ENCODE measurements at places on chromosomes 2 and 18. TPM values are rescaled to one million over a fixed set of nuclear protein-coding genes. Genes with fewer than 3 reads are reported as not detected.

Gene SH3RF3
- not detected for polyA plus RNA-seq

Gene NDC80
- polyA plus RNA-seq, result 2.7 TPM

Gene RAB6C
- polyA plus RNA-seq, result not detected

Gene PRSS56
- not detected for polyA plus RNA-seq

Gene POTEF
- polyA plus RNA-seq, result not detected

Gene C2orf15
- 2.4 TPM for polyA plus RNA-seq

Gene PHLPP1
- polyA plus RNA-seq, result not detected

Gene CRYGC
- not detected for polyA plus RNA-seq

Gene CKAP2L
- polyA plus RNA-seq, result 0.08 TPM

Gene KIF5C
- not detected for polyA plus RNA-seq

Gene SAG
- not detected for polyA plus RNA-seq

Gene TXNDC2
- polyA plus RNA-seq, result not detected

Gene GPR45
- polyA plus RNA-seq, result not detected

Gene GPN1
- 92.1 TPM for polyA plus RNA-seq

Gene NEU2
- polyA plus RNA-seq, result not detected

DNA sequence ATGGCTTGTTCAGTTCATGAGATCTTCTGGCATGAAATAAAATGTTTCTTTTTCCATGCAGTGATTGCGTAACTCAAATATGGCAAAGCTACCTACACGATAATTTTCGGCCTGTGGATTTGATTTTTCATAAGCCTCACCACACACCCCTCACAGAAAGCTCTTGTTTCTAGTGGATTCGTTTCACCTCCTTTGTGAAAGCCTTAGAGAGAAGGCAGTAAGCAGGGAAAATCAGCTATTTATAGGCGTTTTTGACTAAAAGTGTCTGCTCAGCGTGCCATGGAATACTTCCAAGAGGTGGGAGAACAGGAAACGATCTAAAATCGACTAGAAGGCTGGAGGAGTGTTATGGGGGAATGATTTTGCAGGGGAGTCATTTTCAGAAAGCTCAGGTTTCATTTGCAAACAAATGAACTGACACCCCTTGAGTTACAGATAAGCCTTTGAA lies 417.9 kb downstream of the TGIF1 start:
- DNase-seq, result no peak

GRCh38 chr2:72961853-72962468 lies 44.6 kb downstream of the EMX1 start:
- DNase-seq, result no peak

DNA sequence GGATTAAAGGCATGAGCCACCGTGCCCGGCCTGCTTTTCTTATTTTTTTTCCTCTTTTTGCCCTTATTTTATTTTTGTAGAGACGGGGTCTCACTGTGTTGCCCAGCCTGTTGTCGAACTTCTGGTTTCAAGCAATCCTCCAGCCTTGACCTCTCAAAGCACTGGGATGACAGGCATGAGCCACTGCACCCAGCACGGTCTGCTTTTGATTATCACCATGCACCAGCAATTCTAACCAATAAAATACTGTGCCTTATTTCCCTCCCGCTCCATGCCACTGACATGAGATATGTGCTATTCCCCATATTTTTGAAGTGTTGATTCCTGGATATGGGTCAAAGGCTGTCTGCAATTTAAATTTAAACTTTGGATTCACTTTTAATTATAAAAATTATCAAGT lies 42.9 kb downstream of the ACYP2 start:
- no peak for DNase-seq

- DNase-seq, result no peak
Measured at GRCh38 chr2:106185475-106186184, 8.5 kb downstream of the UXS1 start.

- no peak for DNase-seq
Measured at GRCh38 chr2:42754776-42755140, 9.2 kb downstream of the OXER1 start.

- DNase-seq, result no peak
Measured at GRCh38 chr2:95307036-95307435, 9.9 kb downstream of the KCNIP3 start.

DNA sequence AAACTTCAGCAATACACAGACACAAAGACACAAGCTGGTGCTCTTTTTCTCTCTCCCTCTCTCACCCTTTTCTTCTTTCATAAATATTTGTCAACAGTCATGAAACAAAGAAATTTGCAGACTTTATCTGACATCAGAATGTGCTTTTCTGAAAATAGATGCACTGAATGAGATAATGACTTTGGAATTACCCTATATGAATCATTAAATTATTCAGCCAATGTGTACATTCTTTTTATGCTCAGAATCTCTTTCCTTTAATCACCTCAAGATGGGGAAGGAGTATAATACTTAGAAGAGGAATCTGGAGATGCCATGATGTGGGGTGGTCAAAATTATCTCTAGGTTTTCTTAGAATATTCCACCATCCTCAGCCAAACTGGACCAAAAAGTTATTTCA lies 289.9 kb downstream of the LRRTM1 start:
- no peak for DNase-seq

- DNase-seq, result no peak
Measured at GRCh38 chr18:50492097-50492496, 67.8 kb upstream of the MAPK4 start.

DNA sequence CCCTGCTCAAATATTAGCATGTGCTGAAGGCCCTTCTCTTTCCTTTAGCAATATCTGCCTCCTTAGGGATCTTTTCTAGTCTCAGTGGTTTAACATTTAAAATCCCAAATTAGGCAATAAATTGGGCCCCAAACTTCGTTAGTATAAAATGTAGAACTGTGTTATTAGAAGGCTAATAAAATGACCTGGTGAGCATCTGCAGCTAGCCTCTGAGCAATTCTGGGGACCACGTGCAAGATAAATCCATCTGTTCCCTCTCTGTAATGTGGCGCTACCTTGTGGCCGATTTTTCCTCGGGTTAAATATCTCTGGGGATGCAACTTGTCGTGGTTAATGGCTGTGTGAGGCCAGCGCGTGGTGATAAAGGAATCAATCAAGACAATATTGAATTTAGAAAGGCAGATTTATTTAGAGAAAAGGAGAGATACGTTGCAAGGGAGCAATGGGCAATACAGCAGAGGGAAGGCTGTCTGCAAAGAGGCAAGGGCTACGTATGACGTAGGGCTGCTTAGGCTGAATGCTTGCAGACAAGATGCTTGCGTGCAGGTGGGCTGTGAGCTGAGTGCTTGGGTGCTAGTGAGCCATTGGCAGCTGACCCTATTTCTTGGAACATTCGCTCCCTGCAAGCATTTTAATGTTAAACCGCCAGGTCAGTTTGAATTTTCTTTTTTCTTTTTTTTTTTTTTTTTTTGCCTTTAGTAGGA lies 18.5 kb upstream of the IL36G start:
- DNase-seq, result no peak

DNA sequence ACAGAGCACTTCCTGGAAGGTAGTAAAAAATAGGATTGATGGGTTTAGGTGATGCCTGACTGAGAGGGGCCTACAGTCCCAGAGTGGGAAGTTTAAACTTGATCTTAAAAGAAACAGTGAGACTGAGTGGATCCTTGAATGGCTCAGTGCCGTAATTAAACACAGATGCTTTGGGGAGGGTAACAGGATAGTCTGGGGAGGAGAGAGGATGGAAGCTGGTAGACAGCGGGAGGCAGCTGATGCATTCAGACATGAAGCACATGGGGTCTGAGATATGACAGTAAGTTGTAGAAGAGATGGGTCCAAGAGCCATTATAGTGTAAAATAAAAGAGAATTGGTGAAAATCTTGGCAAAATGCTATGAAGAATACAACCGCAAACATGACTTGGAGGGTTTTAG lies 54.4 kb downstream of the AOX1 start:
- no peak for DNase-seq

- DNase-seq, result no peak
Measured at GRCh38 chr2:177187631-177188312, 24.8 kb upstream of the HNRNPA3 start.

DNA sequence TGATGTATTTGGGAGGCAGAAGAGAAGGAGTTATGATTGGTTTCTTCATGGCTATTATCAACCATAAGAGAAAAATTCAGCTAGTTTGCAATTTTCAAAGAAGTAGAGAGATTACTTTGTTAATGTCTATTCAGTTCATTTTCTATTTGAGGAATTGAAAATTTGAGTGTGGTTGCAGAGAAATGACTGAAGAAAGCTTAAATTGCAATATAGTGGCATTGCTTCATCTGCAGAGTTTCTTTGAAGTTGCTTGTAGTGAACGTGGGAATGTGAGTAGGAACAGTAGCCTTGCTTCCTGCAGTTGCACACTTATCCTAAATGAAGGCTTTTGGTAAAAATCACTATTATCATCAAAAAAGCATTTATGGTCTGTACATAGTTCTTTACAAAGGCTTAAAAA lies 14.7 kb upstream of the CYRIA start:
- no peak for DNase-seq

- DNase-seq, result peak; percentile 80
Measured at GRCh38 chr2:28452534-28453081, 43.3 kb upstream of the PLB1 start.

DNA sequence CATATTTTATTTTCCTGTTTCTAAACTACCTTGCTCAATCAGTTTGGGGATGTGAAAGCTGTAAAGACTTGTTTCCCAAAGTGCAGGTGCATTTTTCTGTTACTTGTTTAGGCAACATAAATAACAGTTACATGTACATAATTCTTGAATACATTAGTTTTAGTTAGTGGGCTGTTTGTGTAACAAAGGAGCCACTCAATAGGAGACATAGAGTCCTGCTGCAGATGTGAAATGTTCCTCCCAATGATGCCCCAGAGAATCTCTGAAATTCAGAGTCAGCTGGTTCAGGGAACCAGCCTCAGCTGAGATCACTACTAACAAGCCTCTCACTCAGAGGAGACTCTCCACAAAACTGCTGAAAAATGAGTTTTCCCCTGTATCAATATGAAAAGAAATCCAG lies 91.5 kb upstream of the TWSG1 start:
- DNase-seq, result no peak

DNA sequence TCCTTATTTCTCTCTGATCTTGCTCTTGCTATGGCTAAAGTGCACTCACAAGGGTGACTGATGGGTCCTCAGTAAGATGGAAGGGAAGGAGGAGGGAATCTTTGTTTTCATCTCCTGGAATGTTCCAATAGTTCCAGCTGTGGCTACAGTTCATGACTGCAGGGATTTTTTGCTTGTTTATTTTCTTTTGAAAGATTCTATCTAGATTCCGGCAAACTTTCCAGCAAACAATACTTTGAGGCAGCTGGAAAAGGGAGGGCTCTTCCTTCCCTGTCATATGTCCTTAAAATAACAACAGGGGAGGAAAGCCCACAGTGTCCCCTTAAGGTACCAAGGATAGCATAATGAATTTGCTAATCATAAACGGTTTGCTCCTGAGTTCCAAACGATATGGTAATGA lies 111.3 kb upstream of the SLC14A2 start:
- no peak for DNase-seq

- no peak for DNase-seq
Measured at GRCh38 chr2:70460333-70460732, 93.3 kb downstream of the TGFA start.

- DNase-seq, result peak; percentile 74
Measured at GRCh38 chr2:130796290-130796689, 40.4 kb upstream of the ARHGEF4 start.

DNA sequence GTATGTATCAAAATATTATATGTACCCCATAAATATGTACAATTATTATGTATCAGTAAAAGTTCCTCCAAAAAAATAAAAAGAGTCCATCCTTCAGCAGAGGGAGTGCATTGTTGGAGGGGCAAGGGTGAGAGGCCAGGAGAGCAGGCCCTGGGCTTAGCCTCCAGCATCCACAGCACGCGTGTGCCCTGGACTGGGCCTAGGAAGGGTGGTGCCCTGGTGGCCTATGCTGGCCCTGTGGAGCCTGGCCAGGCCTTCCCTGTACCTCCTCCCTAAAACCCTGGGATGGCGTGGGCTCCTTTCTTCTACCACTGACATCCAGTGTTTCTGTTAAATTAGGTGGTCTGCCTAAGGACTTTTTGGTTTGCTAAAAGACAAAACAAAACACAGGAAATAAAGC lies 93.4 kb downstream of the SH3RF3 start:
- DNase-seq, result no peak

- no peak for DNase-seq
Measured at GRCh38 chr18:384897-385296, 115.6 kb downstream of the COLEC12 start.

GRCh38 chr2:197828464-197829135 lies 24.2 kb downstream of the PLCL1 start:
- no peak for DNase-seq

- no peak for DNase-seq
Measured at GRCh38 chr2:5076599-5076998, 615.6 kb upstream of the SOX11 start.

GRCh38 chr2:192604295-192604694 lies 409.6 kb upstream of the TMEFF2 start:
- no peak for DNase-seq

DNA sequence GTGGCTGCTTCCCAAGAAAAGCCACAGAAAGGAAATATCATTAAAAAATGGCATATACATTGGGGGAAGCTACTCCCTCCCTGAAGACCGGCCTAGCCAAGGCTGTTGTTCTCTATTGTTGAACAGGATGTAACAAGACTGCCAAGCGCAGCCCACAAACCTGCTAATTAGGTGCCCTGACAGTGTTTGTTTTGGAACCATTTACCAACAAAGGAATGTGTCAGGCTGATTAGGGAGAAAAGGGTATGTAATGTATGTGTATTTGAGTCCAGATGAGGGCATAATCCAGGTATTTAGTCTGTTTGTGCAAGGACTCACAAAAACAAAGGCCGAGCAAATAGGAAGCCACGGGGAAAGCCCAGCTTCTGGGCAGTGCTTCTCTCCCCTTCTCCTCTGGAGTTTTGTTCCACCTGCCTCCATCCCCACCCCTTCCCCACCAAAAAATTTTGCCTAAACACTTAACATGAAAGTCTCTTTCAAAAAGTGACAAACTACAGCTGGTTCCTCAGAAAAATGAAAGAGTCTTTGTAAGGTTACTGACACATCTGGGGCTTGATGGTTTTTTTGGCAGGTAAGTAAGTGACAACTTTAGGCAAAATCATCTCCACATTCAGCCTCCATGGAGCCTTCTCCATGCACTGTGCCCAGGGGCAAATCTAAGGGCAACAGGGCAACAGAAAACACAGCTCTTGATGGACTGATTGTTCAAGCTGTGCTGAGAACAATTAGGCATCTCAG lies 78.3 kb upstream of the FZD5 start:
- peak; percentile 32 for DNase-seq

DNA sequence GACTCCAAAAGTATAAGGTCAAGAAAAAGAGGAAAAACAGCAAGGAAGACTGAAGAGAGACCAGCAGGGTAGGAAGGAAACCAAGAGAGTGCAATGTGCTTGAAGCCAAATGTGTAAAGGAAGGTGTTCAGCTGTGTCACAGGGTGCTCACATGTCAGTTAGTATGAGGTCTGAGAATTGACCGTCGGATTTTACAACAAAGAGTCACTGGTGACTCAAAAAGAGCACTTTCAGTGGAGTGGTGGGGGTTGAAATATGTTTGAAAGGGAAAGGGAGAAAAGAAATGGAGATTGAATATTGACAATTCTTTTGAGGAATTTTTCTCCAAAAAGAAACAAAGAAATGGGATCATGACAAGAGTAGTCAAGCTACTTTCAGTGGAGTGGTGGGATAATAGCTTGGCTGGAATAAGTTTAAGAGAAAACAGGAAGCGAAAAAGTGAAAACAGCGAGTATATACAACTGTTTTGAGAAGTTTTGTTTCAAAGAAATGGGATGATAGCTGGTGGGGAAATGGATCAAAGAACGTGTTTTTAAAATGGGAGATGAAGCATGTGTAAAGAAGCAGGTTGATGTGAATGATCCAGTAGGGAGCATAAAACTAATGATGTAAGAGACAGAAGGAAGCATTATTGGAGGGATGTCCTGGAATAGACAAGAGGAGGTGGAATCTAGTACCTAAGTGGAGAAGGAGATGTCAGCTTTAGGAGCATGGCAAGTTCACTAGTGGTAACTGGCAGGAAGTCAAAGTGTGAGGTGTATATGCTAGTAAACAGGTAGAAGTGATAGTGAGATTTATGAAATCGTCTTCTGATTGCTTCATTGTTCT lies 3.6 kb upstream of the TSPYL6 start:
- DNase-seq, result no peak
